Activated CD8-positive, alpha-beta memory T cell treated with anti-CD3 and anti-CD28 coated beads for 48 hours (primary cell): ENCODE measurements at places on chromosomes 1 and 21.
A peak's percentile ranks its signal among the peaks of the same experiment; 100 is the strongest.

- no peak for DNase-seq
Observed at GRCh38 chr1:149934356-149934755, 2.3 kb downstream of the MTMR11 start.

DNA sequence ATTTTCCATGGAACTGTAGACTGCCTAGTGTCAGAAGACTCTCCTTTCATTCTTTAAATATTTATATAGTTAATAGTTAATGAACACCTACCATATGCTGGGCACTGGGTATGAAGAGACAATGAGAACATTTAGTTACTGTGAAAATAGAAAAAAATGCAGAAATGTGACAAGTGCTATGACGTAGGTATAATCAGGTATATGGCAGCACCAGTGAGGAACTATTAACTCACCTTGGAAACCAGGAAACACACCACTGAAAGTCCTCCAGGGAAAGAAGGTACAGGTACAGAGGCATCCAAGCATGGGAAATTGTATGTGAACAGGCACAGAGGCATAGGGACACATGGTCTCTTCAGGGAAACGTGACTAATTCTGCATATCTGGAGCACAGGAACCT, 42.3 kb downstream of the DPT start:
- DNase-seq: no peak

DNA sequence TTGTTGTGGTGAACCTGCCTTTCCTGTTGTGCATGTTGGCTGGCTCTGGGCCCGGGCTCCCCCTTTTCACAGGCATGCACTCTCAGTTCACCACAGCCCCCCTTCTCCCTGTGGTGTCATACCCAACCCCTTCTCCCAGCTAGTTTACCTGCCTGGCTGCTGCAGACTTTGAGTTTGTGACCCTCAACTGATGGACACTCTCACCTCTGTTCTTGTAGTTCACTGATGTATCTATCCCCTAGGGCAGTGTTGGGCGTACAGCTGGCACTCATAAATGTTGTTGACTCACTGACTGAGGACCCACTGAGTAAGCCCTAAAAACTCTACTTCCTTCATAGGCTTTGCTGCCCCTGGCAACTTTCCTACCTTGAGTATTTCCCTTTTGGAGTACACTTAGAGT, 54.9 kb downstream of the WDR64 start:
- DNase-seq: no peak

DNA sequence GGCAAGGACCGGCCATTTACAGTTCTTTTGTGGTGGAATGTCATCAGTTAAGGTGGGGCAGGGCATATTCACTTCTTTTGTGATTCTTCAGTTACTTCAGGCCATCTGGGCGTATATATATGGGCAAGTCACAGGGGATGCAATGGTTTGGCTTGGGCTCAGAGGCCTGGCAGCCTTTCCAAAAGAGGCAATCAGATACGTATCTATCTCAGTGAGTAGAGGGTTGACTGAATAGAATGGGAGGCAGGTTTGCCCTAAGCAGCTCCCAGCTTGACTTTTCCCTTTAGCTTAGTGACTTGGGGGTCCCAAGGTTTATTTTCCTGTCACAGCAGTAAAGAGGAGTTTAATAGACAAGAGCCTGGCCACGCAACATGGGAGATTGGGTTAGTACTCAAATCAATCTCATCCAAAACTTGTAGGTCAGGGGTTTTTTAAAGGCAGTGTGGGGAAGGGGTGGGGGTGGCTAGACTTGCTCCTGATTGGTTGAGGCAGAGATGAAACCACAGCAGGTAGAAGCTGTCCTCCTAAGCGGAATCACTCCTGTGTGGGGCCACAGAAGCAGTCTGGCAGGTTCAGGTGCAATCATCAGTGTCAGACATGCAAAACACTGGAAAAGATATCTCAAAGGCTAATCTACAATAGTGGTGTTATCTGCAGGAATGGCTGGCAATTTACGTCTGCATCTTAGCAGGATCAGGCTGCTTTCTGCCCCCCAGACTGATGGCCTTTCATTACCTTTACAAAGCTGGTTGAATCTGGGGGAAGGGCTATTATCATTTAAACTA, 112.9 kb downstream of the TLR5 start:
- no peak for DNase-seq

- no peak for DNase-seq
Observed at GRCh38 chr21:42424914-42425541, 21.3 kb downstream of the UBASH3A start.

GRCh38 chr1:119712342-119713038, 756 bp downstream of the PHGDH start:
- peak; percentile 38 for DNase-seq

DNA sequence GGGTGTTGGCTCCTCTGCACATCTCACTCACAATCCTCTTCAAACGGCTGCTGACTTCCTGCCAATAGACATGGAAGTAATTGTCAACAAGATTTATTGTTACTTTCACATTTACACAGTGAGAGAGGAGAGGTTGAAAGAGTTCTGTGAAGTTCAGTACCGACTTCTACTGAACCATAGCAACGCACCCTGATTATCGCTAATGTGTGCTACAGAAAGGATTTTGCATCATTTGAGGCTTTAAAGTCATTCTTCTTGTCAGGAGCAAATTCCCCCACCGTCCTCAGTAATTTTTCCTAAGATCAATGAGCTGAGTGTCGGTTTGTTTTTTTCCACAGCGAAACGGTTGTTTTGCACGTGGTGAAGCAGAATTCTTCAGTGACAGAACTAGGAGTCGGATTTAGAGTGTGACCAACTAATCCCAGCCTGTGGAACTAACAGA, 361.0 kb downstream of the ADGRL2 start:
- DNase-seq: no peak

DNA sequence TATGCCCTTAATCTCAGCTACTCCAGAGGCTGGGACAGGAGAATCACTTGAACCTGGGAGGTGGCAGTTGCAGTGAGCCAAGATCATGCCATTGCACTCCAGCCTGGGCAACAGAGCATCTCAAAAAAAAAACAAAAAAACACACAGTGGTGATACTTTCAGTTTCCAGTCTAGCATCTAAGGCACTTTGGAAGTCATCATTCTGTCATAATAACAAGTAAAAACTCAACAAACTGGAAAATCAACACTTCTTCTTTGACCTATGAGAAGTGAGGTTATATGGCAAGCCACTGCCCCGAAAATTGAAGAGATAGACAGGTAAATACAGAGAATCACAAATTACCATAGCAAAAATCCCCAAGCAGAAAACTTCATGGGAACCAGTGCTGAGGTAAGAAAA, 51.9 kb downstream of the IL12RB2 start:
- no peak for DNase-seq

GRCh38 chr1:213988507-213989001, 781 bp downstream of the PROX1 start:
- DNase-seq: no peak

- no peak for DNase-seq
Observed at GRCh38 chr1:172561252-172561651, 28.3 kb downstream of the SUCO start.

GRCh38 chr1:93587354-93587753, 94.3 kb downstream of the BCAR3 start:
- no peak for DNase-seq

DNA sequence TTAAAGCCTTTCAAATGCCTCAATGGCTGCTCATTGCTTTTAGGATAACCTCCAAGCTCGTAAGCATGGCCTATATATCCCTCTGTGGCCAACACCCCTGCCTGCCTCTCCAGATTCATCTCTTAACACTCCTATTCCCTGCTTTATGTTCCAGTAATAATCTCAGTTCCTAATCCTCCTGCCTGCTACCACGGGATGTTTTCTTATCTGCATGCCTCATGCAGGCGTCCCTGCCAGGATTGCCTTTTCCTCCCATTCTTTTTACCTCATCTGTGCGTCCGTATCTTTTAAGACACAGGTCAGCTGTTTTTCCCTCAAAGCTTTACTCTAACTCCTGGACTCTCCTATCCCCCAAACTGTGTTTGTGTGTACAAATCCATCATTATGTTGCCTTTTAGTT, 36.1 kb downstream of the ZBTB40 start:
- DNase-seq: no peak

- DNase-seq: no peak
Observed at GRCh38 chr1:206556047-206556749, 48.9 kb downstream of the RASSF5 start.

GRCh38 chr1:118097622-118098348, 87.2 kb downstream of the SPAG17 start:
- no peak for DNase-seq
